ENCODE measurements at places on chromosomes 2 and 18.

- no peak for DNase-seq
Observed at GRCh38 chr18:10332452-10332851, 122.0 kb upstream of the APCDD1 start.

GRCh38 chr2:95225658-95226057 is 18.3 kb downstream of the ZNF892 start:
- no peak for DNase-seq

- no peak for DNase-seq
Observed at GRCh38 chr2:33670392-33670937, 71.4 kb upstream of the FAM98A start.

- DNase-seq, result no peak
Observed at GRCh38 chr2:100246163-100247145, 75.8 kb downstream of the LONRF2 start.

DNA sequence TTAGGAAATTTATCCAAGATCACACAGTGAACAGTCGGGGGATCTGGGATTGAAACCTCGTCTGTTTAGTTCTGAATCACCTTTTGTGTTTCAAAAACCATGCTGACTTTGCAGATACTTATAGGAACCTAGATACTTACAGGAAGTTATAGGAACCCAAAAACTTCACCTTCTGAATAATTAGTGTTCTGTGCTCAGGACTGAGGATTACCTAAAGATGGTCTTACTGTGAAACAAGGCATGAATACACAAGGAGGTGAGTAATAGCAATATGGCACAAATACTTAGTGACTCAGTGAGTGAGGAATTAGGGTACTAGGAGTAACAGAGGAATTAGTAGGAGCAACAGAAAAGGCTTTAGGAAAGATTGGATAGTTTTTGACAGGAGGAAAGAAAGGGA is 145.5 kb downstream of the LRATD1 start:
- no peak for DNase-seq

GRCh38 chr2:11097038-11097720 is 58.1 kb upstream of the SLC66A3 start:
- no peak for DNase-seq

- DNase-seq, result no peak
Observed at GRCh38 chr18:8153887-8154583, 455.2 kb upstream of the RAB12 start.

GRCh38 chr18:69780851-69781250 is 166.8 kb downstream of the CD226 start:
- no peak for DNase-seq

GRCh38 chr2:64632835-64633819 is 20.6 kb downstream of the SERTAD2 start:
- no peak for DNase-seq

DNA sequence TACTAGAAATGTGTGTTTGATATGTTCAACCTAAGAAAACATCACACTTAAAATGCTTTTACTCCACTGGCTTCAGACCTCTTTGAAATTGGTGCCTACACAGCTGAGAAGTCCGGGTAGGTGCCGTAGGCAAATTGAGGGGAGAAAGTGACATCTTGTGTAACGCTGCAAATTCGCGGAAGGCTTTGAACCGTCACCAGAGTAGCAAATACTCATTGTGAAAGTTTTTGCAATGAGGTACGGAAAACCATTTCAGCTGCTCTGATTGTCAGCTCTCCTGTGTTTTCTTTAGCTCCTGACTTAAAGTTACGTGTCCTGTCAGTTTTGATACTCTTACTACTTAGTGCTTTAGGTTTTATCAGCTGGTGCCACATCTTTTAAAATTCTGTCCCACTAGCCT is 224.5 kb downstream of the FAM210A start:
- DNase-seq, result peak; percentile 29

DNA sequence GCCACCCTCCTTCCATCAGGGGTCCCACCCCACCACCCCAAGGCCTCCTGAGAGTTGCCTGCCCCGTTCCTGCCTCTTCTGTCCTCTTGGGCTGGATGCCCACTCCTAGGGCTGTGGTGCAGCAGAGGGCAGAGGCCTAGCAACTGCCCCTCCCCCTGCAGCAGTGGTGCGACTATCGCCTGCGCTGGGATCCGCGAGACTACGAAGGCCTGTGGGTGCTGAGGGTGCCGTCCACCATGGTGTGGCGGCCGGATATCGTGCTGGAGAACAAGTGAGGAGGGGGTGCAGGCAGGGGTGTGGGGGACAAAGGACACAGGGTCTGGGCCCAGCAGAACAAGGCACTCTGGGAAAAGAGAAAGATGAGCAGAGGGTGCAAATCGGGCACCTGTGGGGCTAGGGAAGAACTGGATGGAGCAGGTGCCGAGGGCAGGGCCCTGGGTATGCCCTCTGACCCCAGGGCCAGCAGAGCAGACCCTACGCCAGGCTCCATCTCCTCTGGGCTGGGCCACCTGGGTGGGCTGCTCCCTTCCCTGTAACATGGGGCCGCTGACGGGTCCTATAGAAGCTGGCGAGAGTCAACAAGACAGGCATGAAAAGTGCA is 1.0 kb downstream of the CHRNG start:
- no peak for DNase-seq

GRCh38 chr2:32715981-32716380 is 88.1 kb downstream of the TTC27 start:
- DNase-seq, result no peak

GRCh38 chr18:78986018-78986481 is 6.4 kb downstream of the SALL3 start:
- no peak for DNase-seq

- no peak for DNase-seq
Observed at GRCh38 chr2:195458936-195459335, 198.1 kb upstream of the SLC39A10 start.

DNA sequence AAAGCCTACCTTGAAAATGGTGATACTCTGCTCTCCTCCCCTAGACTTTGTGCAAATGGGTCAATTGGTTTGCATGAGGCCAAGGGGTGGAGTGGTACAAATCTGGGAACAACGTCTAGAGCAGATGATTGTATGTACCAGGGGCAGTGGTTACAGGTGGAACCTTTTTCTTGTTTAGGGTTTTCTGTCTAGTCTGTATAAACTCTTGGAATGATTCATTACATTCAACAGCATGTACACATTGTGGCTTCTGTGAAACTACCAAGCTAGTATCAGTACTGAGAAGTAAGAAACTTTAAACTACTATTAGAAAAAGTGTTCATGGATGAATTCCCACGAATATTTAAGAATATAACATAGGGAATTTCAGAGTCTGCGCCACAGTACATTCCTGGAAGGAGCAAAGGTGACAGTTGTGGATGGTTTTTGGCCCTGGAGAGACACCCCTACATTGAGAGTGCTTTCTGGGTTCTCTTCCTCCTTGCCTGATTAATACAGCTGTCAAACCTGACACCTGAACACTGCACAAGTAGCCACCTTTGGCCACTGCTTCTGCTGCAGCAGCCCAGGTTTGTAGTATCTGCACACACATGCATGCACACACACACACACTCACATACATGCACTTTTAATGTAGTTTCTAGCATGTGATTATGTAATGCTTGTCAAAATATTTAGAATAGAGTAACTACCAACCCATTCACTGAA is 30.0 kb downstream of the CFAP221 start:
- DNase-seq, result no peak

GRCh38 chr2:68605939-68606338 is 37.4 kb upstream of the PROKR1 start:
- DNase-seq, result no peak

- DNase-seq, result no peak
Observed at GRCh38 chr18:9648431-9649163, 34.2 kb upstream of the PPP4R1 start.

GRCh38 chr18:26357960-26358359 is 131.7 kb downstream of the TAF4B start:
- DNase-seq, result no peak

Data from activated T-helper 1 cell treated with anti-CD3 and anti-CD28 coated beads, Interleukin-12 subunit alpha, Interleukin-12 subunit beta, Interleukin-2, Interleukin-4 antibody, amounts not matched to agents 30 ng/mL and 10 ng/mL and 1 ng/mL, durations not matched to agents 14 hours and 24 hours and 36 hours (primary cell).